ENCODE measurements at places on chromosomes 7 and 10.
A peak's percentile ranks its signal among the peaks of the same experiment; 100 is the strongest.

DNA sequence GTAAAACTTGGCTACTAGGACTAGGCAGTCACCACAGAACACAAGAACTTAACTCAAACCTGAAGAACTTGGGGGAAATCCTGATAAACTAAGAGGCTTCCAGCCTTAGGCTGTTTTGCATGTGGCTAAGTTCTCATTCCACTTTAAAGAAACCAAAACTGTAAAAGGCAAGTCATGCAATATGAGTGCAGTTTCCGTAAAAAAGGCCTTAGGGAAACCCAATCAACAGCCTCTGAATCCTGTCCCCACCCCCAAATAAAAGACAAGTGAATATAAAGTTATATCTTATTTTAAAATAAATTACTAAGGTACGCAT lies 95.1 kb downstream of the USP6NL start:
- no peak for DNase-seq

GRCh38 chr10:77441353-77442166 lies 196.0 kb downstream of the KCNMA1 start:
- no peak for DNase-seq

- no peak for DNase-seq
These were observed 93.4 kb upstream of the PARD3 start for GRCh38 chr10:34908481-34908880.

DNA sequence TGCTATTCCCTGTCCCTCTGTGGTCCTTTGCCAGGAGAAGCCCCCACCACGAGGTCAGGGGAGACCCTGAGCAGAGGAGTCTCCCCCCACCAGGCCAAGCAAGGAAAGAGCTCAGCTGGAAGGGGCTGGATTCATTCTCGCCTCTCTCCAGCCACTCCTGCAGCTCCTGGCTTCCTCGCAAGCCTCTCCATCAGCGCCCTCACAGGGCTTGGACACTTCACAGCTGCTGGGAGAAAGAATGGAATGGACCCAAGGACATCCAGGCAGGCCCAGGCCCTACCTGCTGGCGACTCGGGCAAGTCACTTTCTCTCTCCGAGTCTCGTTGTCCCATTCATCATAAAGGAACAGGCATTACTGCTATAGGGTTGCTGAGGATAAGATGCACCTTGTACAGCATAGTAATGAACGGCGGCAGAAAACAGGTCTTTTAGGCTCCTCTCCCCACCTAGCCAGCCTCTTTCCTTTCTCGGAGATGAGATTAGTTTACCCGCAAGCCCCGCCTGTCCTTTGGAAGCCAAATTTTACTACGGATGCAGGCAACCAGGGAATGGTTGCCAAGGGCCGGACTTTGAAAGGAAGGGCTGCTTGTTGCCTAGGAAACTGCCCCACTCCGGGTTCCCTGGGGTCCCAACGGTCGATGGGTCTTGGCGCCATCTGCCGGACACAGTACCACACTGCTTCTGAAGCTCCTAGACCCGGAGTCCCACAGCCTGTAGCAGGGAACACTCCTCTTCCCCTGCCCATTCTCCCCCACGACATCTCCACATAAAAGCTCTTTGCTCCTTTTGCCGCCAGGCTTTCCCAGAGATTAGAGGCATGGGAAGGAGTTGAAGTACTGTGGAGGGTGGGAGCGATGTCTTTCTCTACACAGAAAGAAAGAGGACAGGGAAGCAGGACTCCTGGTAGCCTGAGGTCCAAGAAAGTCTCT lies 22.3 kb downstream of the IMPDH1 start:
- DNase-seq: no peak

DNA sequence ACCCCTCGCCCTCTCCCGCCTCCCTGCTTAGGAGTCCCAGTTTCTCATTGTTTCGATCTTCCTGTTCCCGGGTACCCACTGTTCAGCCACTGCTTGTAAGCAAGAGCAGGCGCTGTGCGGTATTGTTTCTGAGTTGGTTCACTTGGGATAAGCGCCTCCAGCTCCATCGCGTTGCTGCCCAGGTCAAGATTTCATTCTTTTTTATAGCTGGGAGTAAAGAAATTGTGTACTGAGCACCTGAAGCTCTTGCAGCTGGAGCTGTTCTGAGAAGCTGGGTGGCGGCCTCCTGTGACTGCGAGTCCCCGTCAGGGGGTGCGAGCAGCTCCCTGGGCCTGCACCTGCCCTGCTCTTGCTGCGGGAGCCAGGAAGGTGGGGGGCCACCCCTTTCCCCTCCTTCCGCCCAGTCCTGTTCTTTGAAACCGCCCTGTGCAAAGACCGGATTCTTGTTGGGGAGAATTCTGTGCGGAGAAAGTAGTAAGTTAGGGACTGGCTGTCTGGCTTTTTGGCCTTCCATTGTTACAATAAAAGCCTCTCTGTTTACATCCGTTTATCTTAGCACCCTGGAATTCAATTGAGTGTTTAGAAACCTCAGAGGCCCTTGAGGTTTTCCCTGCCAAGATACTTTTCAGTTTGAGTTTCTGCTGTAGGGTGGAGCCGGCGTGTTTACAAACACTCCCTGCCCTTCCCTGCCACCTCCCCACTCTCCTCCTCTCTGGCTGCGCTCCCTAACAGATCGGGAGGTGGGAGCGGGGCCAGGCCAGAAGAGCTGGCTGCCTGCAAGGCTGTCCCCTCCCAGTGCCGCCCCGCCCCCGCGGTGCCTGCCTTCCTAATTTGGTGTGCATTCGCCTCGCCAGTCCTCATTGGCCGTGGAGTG lies 30.8 kb upstream of the AP5Z1 start:
- DNase-seq: peak; percentile 97

DNA sequence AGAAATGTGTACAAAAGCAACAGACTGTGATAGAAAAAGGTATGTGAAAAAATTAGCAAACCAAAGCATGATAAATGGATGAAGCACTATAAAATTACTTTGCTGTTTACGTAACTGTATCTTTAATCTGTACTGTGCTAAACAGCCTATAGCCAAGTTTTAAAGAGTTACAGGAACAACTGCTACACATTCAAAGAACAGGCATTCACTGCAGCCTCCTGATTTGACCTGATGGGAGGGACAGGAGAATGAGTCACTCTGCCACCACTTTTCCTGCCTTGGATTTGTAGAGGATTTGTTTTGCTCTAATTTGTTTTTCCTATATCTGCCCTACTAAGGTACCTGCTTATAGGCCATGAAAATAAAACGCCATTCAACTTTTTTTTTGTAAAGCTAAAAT lies 116.1 kb downstream of the FANK1 start:
- no peak for DNase-seq

- DNase-seq: no peak
These were observed 29.6 kb downstream of the LRRC27 start for GRCh38 chr10:132361581-132362101.

DNA sequence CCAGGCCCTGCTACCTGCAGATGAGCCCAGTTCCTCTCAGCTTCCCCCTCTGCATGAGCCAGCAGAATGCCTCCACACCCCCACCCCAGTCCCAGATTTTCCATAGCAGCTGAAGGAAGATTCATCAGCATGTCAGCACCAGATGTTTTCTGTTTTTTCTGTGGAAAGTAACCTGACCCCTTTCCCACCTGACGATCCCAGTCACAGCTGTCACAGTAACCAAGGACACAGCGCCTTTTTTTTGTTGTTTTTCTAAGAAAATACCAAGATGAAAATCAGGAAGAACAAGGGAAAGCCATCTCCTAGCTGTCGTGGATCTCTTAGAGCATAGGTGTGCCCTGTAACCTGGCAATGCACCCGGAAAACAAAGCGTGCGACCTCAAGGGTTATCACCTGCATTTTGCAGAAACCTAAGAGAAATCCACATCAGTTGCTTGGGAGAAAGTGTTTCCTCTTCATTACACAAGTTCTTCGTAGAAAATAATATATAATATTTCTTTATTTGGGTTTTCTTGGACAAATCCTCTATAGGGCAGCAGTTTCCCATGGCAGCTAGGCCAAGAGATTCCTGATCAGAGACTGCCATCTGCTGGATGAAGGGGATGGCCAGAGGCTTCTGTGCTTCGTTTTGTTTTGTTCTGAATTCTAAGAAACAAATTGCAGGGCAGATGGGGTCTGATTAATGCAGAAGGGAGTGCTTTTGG lies 401.9 kb downstream of the TNS3 start:
- peak; percentile 26 for DNase-seq

- no peak for DNase-seq
These were observed 156.8 kb downstream of the NRCAM start for GRCh38 chr7:108299251-108299973.

DNA sequence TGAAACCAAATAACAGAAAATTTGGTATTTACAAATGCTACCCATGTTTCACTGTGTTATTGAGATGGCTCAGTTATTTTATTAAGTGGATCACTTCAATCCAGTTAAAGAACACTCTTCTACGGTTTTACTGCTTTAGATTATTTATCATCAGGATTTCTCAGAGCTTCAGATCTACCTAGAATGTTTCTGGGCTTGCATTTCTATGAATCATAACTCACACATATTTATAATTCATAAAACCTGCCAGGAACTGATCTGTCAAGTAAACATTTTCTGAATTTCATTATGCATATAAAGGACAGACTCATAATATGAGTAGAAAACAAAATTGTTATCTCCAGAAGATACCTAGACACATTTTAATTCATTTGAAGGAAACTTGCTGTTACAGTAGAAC lies 1172.3 kb upstream of the LRRTM3 start:
- DNase-seq: no peak

DNA sequence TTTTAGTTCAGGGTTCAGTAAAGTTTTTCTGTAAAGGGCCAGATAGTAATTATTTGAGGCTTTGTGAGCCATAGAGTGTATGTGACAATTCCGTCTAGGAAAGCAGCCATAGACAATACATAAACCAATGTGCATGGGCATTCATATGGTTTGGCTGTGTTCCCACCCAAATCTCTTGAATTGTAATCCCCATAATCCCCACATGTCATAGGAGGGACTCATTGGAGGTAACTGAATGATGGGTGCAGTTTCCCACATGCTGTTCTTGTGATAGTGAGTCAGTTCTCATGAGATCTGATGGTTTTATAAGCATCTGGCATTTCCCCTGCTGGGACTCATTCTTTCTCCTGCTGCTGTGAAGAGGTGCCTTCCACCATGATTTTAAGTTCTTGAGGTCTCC lies 29.9 kb downstream of the SEC61G start:
- DNase-seq: no peak

- no peak for DNase-seq
These were observed 318.5 kb upstream of the ZWINT start for GRCh38 chr10:56679578-56679977.

- DNase-seq: no peak
These were observed 58.1 kb downstream of the PODXL start for GRCh38 chr7:131498237-131498885.

All from LNCaP clone FGC (cell line).